ENCODE measurements at places on chromosomes 7 and 10.

GRCh38 chr7:458511-459245 is 61.0 kb downstream of the PDGFA start:
- no peak for DNase-seq

- no peak for DNase-seq
Measured at GRCh38 chr10:53726921-53727320, 954.3 kb upstream of the MBL2 start.

- no peak for DNase-seq
Measured at GRCh38 chr7:74684473-74684872, 27.0 kb downstream of the GTF2I start.

DNA sequence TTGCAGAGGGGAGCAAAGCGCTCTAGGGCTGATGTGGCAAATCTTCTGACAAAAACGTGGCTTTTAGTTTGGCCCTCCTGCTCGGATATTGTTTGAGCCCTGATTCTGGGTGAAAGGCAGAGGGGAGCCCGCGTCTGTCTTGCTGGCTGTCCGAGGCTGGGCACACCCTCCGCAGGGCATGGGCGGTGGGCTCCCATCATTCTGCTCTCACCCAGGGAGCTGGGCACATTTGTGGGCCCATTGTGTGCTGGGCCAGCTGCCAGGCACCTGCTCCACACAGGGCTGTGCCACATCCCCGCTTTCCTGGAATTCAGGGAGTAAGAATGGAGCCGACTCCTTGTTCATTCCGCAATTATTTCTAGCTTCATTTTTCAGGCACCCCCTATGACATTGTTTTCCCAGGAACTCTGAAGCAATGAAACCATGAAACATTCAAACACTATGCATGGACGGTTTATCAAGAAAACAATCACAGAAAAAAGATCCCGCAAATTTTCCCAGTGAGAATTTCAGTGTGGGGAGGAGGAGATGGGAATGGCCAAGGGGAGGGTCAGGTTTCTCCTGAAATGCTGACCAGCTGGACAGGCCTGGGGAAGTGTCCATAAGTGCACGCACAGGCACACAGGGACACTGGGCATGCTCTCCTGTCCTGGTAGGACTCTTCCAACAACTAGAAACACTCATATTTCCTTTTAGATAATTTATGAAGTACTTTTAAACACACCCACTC is 341.1 kb downstream of the CXCL12 start:
- DNase-seq: no peak

All from brain (organoid and tissue), 16 donors.